NCI-H1694 treated with DMSO at 0.1 percent for 48 hours (cell line): ENCODE measurements at places on chromosomes 2 and 18.

- no peak for DNase-seq
Observed at GRCh38 chr18:40088130-40088529, 1866.9 kb upstream of the PIK3C3 start.

DNA sequence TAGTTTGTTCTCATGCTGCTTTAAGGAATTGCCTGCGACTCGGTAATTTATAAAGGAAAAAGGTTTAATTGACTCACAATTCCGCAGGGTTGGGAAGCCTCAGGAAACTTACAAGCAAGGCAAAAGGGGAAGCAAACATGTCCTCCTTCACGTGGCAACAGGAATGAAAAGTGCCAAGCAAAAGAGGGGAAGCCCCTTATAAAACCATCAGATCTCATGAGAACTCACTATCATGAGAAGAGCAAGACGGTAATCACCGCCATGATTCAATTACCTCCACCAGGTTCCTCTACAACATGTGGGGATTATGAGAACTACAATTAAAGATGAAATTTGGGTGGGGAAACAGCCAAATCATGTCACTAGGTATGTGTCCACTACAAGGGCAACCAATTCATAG, 53.9 kb downstream of the MAP4K3 start:
- DNase-seq: no peak

DNA sequence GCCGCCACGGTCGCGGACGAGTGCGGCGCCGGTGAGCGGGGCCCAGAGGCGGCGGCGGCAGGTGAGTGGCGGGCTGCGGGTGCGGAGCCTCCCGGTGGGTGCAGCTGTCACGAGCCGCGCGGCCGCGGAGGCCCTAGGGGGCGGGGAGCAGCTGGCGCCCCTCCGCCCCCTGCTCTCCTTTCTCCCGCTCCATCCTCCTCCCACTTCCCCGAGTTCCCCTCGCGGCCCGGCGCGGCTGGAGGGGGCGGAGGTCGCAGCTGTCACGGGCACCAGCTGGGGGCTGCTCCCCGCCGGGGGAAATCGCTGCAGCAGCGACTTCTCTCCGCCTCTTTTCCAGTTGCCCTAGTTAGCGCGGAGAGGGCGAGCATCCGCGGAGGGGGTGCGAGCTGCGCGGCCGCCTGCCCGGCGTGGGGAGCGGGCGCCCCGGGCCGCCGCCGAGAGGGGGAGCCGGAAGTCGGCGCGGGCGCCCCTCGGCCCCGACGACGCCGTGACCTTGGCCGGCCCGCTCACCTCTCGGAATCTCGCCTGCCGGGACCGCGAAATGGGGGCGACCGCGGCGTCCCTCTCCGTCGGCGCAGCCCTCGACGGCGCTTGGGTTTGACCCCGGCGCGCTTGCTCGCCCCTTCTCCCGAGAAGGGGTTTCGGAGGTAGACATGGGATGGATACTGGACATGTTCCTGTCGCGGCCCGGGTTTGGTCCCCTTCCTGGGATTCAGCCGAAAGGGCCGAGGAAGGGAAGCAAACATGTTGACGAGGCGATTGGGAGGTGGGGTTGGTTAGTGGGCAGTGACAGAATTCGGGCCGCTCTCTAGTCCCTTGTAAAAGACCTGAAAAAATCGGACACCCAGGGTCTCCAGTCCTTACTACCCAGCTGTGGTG, 727 bp downstream of the NCOA1 start:
- peak; percentile 71 for DNase-seq

DNA sequence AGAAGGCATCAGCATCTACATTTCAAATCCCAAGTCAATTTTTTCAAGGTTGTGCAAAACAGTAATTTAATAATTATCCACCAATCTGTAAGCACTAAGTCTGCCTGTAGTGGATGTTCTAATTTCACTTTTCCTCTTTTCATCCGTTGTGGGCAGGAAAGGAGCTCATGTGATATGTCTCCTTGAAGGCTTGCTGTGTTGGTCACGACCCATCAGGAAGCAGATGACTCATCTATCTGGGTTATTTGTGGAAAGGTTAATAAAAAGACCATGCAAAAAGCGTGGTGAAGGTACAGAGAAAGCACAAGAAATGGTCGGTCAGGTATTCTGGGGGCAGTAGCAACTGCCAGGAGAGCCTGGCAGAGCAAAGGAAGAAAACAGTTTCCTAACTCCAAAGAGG, 476.7 kb upstream of the RAB6C start:
- no peak for DNase-seq

- no peak for DNase-seq
Observed at GRCh38 chr2:80592106-80592505, 287.6 kb upstream of the LRRTM1 start.

GRCh38 chr2:26811261-26811660, 25.4 kb downstream of the CENPA start:
- DNase-seq: no peak

- DNase-seq: no peak
Observed at GRCh38 chr2:134141598-134142340, 112.1 kb upstream of the MGAT5 start.

GRCh38 chr2:168211664-168212163, 35.7 kb downstream of the STK39 start:
- no peak for DNase-seq

DNA sequence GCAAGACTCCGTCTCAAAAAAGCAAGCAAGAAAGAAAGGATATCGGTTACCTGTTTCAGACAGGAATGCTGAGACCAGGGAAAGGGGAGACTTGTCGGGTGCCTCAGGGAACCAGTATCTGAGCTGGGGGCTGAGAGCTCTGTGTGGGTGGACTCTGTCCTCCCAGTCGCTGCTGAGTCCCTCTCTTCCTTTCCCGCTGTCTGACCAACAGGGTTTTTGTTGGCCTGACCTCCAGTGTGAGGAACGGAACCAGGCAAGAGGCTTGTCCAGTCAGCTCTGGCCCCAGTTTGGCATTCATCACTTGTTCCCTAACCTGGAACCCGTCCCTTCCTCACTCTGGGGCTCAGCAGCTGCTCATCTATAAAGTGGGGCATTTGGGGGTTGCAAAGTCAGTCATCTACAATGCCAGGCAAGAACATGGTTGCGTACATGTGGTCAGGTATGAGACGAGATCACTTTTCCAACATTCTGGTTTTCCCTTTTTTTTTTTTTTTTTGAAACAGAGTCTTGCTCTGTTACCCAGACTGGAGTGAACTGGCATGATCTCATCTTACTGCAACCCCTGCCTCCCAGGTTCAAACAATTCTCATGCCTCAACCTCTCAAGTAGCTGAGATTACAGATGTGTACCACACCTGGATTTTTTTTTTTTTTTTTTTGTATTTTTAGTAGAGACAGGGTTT, 116.4 kb downstream of the PLB1 start:
- DNase-seq: no peak

- no peak for DNase-seq
Observed at GRCh38 chr2:192313773-192314172, 119.0 kb upstream of the TMEFF2 start.

DNA sequence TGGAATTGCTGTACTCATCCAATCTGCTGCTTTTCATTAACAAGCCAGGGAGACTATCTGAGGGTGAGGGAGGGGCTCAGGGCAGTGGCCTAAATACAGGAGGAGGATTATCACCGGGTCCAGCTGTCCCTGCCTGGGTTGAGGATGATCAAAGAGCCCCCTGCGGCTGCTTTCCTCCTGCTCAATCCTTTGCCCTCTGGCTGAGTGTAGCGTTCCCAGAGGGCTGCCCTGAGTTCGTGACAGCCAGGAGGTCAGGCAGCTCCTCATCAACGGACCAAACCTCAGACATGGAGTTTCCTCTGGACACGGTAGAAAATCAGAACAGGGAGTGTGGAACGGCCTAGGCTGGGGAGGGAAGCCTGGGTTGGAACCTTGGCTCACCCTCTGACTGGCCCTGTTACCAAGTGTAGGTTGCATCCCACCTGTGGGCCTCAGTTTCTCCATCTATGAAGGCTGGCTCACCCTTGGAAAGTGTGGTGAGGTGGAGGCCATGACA, 23.5 kb downstream of the CIB4 start:
- no peak for DNase-seq

DNA sequence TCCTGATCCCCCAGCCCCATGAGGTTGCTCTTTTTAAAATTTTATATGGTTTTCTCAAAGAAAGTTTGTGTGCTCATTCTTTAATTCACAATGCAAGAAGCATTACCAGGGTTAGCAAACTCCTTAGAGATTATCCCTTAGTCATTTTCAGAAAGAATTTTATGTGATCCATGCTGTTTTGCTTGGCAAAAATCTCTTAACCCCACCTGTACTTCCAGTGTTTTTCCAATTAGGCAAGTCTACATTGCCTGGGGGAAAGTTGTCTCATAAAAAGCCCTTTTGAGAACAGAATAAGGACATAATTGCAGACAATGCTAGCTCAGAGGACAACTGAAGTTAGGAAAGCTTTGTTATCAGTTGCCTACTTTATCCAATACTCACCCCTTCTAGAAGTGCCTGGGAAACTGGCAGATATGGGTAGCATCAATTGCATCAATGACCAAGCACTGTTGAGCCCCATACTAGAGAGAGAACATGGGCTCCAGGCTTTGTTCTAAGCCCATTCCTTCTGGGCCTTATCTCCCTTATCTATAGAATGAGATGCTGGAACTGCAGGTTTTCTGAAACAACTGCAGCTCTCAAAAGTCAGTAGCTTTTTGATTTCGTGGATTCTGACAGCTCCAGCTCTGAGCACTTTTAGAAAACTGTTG, 265.9 kb upstream of the SPHKAP start:
- no peak for DNase-seq

DNA sequence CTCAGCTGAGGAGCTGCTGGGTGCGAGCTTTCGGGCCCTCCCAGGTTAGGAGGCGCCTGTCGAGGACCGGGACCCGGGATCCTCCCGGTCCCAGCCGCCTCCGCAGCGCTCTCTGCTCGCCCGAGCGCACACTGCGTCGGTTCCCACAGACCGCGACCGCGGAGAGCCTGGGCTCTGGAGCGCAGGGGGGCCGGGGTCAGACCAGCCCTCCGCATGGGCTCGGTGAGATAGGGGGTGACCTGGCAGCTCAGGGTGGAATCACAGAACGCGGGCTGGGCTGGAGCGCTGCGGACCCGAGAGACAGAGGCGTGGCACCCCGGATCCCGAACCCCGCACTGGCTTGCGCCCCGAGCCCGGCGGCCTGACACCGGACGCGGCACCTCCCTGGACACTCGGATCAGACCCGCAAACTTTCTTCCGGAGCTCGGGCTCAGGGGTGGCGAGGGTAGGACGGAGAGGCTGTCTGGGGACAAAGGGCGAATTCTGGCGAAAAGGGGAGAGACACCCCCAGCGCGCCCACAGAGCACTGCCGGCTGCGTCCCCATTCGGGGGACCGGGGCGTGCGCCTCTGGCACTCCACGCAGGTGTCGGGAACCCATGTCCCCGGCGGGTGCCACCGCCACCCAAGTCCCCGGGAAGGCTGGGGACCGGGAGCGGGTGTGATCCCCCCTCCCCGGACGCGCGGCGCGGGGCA, 612 bp downstream of the DIPK1C start:
- no peak for DNase-seq

- no peak for DNase-seq
Observed at GRCh38 chr2:15565392-15565791, 4.3 kb upstream of the NBAS start.

DNA sequence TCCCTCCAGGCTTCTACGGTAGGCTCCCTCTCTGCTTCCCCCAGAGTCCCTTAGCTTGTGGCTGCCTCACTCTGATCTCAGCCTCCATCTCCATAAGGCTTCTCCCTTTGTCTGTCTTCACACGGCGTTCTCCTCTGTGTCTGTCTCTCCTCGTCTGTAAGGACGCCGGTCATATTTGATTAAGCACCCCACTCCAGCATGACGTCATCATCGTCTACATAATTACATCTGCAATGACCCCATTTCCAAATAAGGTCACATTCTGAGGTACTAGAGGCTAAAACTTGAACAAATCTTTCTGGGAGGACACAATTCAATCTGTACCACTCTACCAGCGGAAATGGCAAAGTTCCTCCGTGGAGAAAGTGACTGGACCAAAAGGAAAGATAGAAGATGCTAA, 8.3 kb upstream of the COL6A3 start:
- DNase-seq: no peak

- DNase-seq: no peak
Observed at GRCh38 chr2:200860092-200860795, 4.2 kb downstream of the CLK1 start.

DNA sequence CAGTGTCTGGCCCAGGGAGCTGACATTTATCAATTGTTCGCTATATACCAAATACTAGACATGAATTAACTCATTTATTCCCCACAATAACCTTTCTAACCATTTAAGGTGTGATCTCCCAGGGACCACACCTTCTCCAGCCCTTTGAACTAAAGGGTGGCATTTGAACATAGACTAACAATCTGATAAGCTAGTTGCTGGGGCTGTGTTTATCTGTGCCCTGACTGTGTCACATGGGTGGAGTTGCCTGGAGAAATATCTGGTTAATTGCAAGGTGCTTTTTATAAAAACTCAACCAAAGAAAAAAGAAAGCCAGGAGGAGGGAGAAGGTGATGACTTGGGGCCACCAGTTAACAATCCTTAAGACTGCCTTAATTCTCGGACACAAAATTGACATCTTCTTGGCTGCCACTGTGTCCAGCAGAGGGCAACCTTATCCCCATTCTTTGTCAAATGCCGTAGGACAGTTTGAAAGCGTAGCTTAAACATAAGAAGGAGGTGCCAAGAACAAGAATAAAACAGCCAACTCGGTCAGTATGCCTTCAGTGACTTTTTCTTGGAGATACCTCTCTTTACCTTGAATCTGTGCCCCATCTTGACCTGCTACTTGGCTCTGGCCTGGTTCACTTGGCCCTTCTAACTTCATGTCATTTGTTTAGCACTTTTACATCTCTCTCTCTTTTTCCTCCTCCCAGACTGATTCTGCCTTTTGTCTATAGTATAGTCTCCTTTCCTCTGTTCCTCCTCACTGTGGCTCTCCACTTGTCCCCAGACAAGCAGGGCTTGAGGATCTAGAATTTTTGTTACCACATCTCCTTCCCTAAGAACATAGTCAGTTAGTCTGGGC, 183.4 kb downstream of the MYO3B start:
- no peak for DNase-seq

DNA sequence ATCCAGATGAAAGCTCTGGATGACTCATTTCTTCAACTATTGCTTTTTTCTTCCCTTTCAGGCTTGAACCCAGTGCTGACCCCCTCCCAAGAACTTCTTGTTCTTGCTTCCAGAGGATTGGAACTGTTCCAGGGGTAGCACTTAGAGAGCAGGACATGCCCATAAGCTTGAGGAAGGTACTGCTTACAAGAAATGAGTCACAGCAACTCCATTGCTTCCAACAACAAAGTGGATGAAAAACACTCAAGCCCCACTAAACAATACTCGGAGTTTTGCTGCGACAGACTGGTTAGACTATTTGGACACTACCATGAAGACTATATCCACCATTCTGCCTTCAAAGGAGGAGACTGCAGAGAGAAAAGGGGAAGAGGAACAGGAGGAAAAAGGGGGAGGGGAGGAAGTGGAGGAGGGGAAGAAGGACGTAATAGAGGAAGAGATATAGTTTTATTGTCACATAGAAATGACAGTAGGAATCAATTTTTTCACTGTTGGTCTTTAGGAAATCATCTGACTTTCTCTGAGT, 1.6 kb upstream of the EPC2 start:
- DNase-seq: no peak

GRCh38 chr2:10439185-10439879, 8.8 kb downstream of the ODC1 start:
- no peak for DNase-seq

- DNase-seq: no peak
Observed at GRCh38 chr2:177335917-177336450, 56.6 kb upstream of the AGPS start.

- no peak for DNase-seq
Observed at GRCh38 chr2:136645236-136645828, 120.0 kb upstream of the THSD7B start.
